ENCODE measurements at places on chromosomes 6 and 20.

GRCh38 chr6:158255989-158256601, 56.2 kb upstream of the TULP4 start:
- no peak for DNase-seq

DNA sequence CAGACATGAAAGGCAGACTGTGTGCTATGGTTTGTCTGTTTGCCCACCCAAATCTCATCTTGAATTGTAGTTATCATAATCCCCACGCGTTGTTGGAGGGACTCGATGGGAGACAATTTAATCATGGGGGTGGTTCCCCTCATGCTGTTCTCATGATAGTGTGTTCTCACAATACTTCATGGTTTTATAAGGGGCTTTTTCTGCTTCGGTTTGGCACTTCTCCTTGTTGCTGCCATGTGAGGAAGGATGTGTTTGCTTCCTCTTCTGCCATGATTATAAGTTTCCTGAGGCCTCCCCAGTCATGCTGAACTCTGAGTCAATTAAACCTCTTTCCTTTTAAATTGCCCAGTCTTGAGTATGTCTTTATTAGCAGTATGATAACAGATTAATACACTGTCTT, 47.2 kb upstream of the MICB start:
- DNase-seq: no peak

GRCh38 chr6:75418233-75418632, 75.4 kb downstream of the FILIP1 start:
- no peak for DNase-seq

GRCh38 chr20:61932711-61933480, 132.8 kb downstream of the TAF4 start:
- DNase-seq: no peak

DNA sequence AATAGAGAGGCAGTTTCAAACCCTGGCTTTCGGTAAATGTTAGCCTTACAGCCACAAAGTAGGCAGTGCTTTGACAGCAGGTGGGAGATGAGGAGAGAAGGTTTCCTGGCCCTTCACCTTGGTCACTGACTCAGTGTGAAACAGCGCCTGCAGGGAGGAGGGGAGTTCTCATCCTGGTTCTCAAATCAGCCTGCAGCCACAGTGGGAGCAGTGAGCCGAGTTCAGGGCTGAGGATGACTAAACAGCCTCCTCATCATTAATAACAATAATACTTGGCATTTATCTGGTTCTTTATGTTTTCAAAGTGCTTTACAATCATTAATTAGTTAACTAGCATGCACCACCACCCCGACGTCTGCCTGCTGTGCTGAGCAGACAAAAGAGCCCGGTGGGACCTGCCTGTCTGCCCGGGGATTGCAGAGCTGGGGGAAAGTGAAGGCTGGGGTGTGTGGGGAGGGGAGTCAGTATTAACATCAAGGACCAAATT, 59.6 kb downstream of the PRDM1 start:
- DNase-seq: no peak

DNA sequence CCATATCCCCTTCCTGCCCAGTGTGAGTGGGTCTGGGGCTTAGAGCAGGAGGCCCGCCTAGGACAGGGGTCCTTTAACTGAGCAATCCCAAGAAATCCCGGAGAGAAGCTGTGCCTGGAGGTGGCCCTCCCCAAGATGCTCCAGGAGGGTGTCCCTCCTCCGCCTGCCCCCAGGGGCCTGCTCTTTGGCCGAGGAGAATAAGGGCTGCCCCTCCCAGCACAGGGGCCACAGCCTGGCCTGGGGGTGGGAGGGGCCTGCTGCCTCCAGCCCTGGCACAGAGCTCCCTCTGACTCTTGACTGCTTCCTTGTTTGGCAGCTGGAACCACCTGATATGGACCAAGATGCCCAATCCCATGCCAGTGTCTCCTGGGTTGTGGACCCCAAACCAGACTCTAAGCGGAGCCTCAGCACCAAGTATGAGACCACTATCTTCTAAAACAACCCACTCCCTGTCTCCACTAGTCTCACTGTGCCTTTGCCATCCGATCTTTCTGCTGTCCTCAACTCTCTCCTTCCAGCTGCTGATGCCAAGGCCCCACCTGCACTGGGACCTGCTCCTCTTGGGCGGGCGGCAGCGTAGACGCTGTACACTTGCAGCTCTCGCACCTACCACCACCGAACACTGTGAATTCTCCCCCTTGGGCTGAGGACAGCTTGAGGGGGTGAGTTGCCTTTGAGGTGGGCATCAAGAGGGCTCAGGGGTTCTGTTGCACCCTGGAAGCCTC, 54.3 kb downstream of the TCP11 start:
- no peak for DNase-seq

GRCh38 chr20:60065741-60066437, 107.7 kb downstream of the CDH26 start:
- no peak for DNase-seq

DNA sequence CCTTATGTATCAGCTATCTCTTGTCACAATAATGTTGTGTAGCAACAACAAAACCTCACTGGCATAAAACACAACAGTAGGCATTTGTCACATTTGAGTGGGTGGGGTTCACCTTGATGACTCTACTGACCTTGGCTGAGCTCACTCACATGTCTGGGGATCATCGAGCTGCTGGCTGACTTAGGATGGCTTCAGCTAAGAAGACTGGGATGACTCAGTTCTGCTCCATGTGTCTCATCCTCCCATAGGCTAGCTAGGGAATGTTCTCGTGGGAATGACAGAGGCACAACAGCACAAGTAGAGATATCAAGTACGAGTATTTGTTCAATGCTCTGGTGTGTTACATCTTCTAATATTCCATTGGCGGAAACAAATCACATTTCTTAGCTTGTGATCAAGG, 167.9 kb downstream of the PLCB1 start:
- DNase-seq: no peak

- no peak for DNase-seq
Measured at GRCh38 chr6:72238900-72239299, 352.6 kb downstream of the RIMS1 start.

GRCh38 chr20:12957968-12958367, 50.8 kb upstream of the SPTLC3 start:
- no peak for DNase-seq

DNA sequence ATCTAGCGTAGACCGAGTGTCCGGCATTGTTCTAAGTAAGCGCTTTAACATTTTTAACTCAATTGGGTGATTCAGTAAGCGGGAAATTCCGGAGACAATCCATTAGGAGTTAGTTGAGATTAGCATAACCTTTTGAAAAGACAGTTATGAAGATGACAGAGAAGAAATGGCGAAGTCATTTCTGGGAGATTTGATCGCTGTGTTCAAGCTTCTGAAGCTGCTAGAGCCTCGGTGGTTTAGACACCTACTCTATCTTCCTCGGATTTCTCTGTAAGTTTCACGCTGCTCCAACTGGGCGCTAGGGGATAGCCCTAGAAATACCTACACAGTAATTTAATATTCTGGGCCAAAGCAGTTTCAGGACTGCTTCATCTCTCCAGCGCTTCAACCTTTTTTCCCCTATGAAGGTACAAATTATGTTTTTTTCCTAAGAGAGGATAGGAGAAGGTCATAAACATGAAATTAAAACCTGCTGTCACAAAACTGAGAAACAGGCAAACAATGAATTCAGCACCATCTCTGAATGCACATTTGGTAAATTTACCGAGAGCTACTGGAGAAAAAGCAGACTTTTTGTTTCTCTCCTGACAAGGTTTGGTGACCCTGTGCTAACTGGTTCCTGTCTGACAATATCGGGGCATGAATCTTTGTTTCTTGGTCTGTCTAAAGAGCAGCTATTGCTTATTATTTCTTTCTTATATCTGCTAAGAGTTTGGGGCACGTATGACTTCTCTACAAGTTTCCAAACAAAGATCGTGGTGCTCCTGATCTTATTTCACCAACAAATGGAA, 22.4 kb downstream of the ZNF311 start:
- no peak for DNase-seq

GRCh38 chr6:112592159-112592558, 245.0 kb downstream of the RFPL4B start:
- no peak for DNase-seq

DNA sequence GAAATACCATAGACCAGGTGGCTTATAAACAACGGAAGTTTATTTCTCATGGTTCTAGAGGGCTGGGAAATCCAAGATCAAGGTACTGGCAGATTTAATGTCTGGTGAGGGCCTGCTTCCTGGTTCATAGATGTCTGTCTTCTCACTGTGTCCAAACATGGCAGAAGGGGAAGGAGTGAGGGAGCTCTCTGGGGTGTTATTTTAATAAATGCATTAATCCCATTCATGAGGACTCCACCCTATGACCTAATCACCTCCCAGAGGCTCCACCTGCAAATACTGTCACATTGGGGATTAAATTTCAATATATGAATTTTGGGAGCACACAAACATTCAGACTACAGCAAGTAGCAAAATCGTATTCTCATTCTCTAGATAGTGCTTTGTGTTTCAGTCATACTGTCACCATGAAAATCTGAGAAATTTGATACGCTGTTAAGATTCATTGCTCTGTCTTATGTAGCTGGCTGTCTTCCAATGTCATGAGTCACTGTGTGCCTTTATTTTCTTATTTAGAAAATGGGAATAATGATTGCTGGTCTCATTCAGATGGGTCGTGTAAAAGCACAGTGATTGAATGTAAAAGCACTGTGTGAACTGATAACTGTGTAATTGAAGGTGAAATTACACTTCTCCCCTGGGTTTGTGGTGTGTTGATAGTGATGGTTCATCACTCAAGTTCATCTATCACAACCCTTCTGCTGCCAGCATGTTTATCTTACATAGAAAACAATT, 8.9 kb upstream of the ERVFRD-1 start:
- no peak for DNase-seq

GRCh38 chr6:15132854-15133670, 112.8 kb upstream of the JARID2 start:
- DNase-seq: no peak

DNA sequence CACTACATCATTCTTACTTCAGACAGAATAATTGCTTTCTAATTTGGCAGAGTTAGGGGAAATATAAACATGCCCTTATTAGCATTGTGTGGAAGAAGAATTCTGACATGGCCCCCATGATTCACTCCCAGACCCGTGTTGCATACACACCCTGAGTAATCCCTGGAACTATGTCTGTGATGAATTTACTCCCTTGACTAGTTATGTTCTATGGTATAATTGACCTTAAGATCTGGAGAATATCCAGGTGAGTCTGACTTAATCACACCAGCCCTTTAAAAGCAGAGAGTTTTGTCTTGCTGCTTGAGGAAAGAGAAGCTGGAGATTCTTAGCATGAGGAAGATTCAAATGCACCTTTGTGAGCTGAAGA, 262.9 kb downstream of the SOX4 start:
- DNase-seq: no peak

- DNase-seq: no peak
Measured at GRCh38 chr6:122079916-122080315, 319.5 kb upstream of the HSF2 start.

DNA sequence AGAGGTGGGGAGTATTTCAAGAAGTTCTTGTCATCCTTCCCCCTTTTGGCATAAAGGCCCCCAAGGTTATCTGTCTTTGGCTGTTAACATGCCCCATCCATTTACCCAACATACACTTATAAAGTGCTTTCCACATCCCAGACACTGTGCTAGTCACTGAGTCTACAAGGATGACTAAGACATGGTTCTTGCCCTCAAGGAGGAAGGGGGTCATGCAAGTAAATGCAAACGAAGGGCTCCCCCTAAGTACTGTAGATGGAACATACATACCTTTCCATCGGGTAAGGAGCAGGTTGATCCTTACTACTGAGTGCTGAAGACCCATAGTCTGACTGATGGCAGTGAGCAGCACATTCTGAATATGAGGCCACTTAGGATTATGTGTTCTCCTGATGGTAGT, 38.3 kb downstream of the HECA start:
- no peak for DNase-seq

- no peak for DNase-seq
Measured at GRCh38 chr20:1185790-1186334, 1.1 kb upstream of the TMEM74B start.

GRCh38 chr20:62651285-62652021, 9.2 kb downstream of the SLCO4A1 start:
- peak; percentile 67 for DNase-seq

- no peak for DNase-seq
Measured at GRCh38 chr6:157126183-157127098, 196.9 kb downstream of the TMEM242 start.

- no peak for DNase-seq
Measured at GRCh38 chr6:118705544-118706491, 54.4 kb upstream of the CEP85L start.
